Keratinocyte (primary cell): ENCODE measurements at places on chromosomes 3 and 15. TPM values are rescaled to one million over a fixed set of nuclear protein-coding genes. Genes with fewer than 3 reads are reported as not detected.

WDR93 gene
- polyA plus RNA-seq: 0.05 to 0.08 TPM in 2 of 3 replicates, not detected in the other

LRRC57 gene
- 11.1 to 22.1 TPM (median 12.8 TPM) in 3 replicates for polyA plus RNA-seq

MOBP gene
- not detected in 3 replicates for polyA plus RNA-seq

DNA sequence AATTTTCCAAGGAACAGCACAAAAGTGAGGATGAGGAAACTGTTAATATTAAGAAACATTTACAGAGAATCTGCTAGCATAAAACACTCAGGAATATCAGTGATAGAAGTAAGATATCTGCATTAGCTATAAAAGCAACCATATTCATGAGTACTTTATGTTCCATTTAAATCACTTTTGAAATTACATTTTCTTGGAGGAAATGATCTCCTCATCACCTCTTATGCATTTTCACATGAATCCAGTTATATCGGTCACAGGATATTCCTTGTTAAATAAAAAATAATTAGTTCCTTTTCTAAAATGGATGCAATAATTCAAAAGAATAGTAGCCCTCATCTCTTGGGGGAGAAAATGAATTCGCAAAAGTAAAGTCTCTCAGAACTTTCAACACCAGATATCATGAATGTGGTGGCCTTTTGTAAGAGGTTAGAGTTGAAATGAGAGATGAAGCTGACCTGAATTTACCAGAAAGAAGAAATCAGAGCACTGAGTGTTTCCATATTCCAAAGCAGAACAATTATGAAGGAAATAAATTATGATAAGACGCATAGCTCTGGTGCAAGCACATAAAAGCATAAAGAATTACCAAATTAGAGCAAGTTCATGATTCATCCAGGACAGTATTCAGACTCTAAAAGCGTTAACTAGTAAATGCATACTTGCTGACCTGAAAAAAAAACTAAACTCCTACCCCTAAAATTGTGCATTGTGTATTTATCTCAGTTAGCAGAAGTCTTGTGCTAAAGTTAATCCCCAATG is 321.9 kb upstream of the CCDC54 start:
- H3K27me3 ChIP-seq: no peaks in the 10 kb centered on the region
- no peak overlapping the region for H3K27ac ChIP-seq
- H3K4me1 ChIP-seq: no peaks in the 10 kb centered on the region
- H3K36me3 ChIP-seq: no peaks in the 10 kb centered on the region

DNA sequence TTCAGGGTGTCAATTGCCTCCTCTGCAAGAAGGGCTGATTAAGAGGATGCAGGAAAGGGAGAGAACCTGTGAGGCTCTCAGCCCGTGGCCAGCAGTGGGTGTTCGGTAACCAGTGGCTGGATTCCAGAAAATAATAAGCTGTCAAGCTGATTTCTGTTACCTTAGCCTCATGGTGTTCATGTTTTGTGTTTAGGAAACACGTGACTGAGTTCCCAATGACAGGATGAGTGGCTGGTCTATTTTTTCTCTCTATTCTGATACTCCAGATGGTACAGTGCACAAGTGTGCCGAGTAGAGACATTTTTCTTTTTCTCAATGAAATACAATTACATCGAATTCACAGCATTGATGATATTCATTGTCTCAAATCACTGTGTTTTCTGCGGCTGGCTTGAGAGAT is 43.6 kb downstream of the EDEM1 start:
- H3K4me1 ChIP-seq: no peaks in the 10 kb centered on the region
- no peak for DNase-seq
- peaks cover 13% of the 10 kb centered on the region for H3K27me3 ChIP-seq

- H3K27ac ChIP-seq: no peak overlapping the region
- no peaks in the 10 kb centered on the region for H3K27me3 ChIP-seq
- DNase-seq: no peak
- H3K36me3 ChIP-seq: peaks cover 27% of the 10 kb centered on the region
Observed at GRCh38 chr3:19954676-19955075, 7.8 kb downstream of the RAB5A start.

NR2F2 gene
- 19.5 to 27.2 TPM (median 20.1 TPM) in 3 replicates for polyA plus RNA-seq

GRCh38 chr3:187665764-187666402 is 4.3 kb downstream of the SST start:
- no peaks in the 10 kb centered on the region for H3K36me3 ChIP-seq
- H3K27ac ChIP-seq: no peak overlapping the region
- no peak overlapping the region for H3K4me3 ChIP-seq
- peaks cover 15% of the 10 kb centered on the region for H3K27me3 ChIP-seq
- H3K4me1 ChIP-seq: no peaks in the 10 kb centered on the region
